GDM1 (cell line): ENCODE measurements at places on chromosomes 5 and 9.

- no peak for DNase-seq
Measured at GRCh38 chr5:59597690-59598546, 295.6 kb downstream of the PDE4D start.

DNA sequence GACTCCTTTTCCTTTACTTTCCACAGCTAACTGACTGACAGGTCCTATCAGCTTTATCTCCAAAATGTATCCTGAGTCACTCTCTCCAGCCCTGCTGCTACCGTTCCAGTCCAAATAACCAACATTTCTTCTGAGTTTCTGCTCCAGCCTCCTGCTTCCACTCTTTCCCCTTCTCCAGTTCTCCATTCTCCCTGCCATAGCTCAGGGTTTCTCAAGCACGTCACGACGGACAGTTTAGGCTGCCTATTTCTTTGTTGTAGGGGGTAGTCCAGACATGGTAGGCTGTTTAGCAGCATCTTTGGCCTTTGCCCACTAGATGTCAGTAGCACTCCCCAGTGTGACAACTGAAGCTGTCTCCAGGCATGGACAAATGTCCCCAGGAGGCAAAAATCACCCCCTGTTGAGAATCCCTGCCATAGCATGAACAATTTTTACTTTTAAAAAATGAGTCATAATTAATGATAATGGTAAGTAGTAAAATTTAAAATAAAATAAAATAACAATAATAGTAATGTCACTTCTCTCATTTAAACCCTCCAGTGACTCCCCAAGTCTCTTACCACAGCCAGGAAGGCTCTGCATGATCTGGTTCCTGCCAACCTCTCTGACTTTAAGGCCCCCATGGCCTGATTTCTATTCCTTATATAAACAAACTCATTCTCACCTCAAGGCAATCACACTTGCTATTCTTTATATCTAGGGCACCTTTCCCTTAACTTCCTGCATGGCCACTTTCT, 105.4 kb upstream of the FER start:
- DNase-seq: peak; percentile 73

DNA sequence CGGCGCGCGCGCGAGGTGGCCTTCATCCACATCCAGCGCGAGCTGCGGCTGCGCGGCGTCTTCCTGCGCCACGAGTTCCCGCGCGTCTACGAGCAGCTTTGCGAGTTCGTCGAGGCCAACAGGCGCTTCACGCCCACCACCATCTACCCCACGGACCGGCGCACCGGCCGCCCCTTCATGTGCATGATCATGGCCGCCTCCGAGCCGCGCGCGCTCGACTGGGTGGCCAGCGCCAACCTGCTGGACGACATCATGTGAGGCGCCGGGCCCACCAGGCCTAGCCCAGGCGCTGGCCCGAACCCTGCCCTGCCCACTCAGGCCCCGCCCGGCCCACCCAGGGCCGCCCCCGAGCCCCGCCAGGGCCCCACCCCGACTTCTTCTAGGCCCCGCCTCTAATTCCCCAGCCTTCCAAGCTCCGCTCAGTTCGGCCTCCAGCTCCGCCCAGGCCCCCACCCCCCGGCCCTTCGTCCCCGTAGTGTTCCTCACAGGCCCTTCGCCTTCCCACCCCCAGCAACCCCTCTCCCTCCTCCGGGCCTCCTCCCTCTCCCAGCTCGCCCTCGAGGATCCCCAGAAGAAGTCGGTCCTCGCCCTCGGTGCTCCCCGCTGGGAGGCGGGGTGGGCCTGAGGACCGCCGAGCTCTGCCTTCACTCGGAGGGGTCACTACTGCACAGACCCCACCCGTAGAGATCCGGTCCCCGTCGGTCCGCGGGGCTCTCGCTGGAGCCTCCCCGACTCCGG, 2.0 kb upstream of the PHPT1 start:
- no peak for DNase-seq

GRCh38 chr9:32382565-32383320, 1.7 kb upstream of the ACO1 start:
- no peak for DNase-seq

DNA sequence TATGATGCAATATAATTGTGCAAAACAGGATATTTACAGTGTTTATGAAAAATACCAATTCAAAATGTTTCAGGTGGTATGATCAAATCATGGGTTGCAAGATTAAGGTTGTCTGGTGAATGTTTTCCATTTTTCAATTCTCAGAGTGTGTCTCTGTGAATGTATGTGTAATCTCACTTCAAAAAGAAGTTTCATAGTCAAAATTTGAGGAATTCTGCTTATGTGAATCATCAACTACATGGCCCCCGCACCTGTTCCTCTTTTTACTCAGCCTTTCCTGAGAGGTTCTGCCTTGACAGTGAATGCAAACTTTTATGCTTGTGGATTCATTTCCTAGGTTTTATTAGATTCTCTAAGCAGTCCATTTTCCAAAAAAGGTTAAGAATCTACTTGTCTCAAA, 32.1 kb downstream of the KCTD16 start:
- DNase-seq: no peak

- DNase-seq: no peak
Measured at GRCh38 chr5:15799612-15800011, 299.6 kb downstream of the FBXL7 start.

GRCh38 chr9:125608489-125609224, 98.4 kb downstream of the MAPKAP1 start:
- DNase-seq: no peak

DNA sequence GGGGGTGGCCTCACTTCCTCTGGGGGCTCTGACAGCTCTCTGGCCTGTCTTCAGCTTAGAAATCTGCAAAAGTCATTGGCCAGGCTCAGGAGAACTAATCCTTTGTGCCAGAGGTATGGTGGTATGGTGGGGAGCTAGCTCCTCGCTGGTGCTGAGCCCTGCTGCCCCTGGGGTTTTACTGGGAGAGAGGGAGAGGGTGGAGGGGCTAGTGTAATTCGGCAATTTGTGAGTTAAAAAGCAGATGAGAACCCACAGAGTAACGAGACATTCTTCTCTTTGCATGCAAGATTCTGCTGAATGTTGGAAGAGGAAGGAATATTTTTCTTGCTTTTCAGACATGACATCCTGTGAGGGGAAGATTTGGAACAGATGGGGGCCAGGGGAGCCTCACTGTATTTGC, 65.5 kb upstream of the SPRY4 start:
- DNase-seq: no peak

- no peak for DNase-seq
Measured at GRCh38 chr5:179815491-179816249, 5.0 kb upstream of the SQSTM1 start.
